Epithelial cell of proximal tubule (primary cell): ENCODE measurements at places on chromosomes 16 and 17.
A peak's percentile ranks its signal among the peaks of the same experiment; 100 is the strongest.

- DNase-seq, result no peak
These were observed 51.1 kb upstream of the LGALS9 start for GRCh38 chr17:27579897-27580321.

- DNase-seq, result no peak
These were observed 416.3 kb upstream of the CDH5 start for GRCh38 chr16:65950211-65950610.

DNA sequence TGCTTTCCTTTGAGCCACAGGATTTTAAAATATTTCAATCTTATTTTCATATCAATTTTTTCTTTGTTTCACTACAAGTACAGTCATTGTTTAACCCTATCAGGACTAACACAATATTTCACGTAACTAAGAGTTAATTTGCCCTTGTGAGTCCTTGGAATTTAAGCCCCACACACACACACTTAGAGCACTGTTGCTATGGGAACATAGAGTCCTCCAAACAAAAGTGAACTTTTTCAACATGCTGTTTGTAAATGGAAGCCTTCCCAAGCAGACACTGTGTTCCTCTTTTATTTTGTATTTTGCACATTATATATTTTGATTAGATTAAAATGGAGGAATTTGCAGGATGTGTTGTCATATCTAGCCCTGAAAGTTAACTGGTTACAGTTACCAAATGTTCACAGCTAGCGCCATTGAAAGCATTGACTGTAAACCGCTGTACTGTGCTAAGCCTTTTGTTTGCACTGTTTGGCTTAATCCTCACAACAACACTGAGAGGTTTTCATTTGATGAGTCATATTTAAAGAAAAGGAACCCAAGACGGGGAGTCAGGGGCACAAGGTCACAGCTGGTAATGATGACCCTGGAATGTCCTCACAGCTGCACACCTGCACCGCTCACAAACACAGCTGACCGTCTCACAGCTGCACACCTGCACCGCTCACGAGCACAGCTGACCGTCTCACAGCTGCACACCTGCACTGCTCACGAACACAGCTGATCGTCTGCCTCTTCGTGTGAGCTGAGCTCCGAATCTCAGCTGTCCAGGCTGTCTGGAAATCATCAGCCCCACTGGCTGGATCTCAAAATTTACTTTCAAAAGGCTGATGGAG lies 6.3 kb downstream of the HSBP1 start:
- peak; percentile 51 for DNase-seq

DNA sequence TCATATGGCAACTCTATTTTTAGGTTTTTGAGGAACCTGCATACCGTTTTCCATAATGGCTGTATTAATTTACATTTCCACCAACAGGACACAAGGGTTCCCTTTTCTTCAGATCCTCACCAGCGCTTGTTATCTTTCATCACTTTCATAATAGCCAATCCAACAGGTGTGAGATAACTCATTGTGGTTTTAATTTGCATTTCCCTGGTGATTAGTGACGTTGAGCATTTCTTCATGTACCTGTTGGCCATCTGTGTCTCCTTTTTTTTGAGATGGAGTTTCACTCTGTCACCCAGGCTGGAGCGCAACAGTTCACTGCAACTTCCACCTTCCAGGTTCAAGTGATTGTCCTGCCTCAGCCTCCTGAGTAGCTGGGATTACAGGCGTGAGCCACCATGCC lies 36.2 kb upstream of the ABCC3 start:
- no peak for DNase-seq

DNA sequence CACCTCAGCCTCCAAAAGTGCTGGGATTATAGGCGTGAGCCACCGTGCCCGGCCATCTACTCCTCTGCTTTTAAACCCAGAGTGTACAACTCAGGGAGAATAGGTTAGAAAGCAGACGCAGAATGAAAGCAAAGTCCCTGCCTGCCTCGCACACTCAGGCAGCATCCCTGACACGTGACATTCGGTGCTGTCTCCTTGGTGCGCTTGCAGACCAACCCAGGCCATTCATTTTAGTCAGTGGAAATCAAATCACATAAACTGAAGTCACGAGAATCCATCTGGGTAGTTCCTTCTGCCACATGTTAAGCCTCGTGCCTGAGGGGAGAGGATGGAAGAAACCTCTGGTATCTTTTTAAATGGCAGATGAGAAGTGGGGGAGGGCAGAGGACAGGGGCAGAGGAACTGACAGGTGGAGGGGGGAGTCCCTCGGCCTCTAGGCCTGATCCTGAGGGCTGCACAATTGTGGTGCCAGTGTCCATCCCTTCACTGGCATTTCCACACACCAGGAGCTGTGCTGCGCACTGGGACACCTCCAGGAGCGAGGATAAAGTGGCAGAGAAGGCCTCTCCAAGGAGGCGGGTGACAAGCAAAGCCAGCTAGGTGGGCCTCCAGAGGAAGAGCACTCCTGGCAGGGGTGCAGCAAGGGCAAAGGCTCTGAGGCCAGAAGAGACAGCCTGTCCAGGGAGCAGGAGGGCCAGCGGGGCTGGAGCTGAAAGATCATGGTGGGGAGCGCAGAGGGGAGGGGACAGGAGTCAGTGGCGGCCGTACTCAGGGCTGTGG lies 196.3 kb downstream of the KATNIP start:
- no peak for DNase-seq

- DNase-seq, result no peak
These were observed 9.4 kb upstream of the PHOSPHO1 start for GRCh38 chr17:49239963-49240362.

DNA sequence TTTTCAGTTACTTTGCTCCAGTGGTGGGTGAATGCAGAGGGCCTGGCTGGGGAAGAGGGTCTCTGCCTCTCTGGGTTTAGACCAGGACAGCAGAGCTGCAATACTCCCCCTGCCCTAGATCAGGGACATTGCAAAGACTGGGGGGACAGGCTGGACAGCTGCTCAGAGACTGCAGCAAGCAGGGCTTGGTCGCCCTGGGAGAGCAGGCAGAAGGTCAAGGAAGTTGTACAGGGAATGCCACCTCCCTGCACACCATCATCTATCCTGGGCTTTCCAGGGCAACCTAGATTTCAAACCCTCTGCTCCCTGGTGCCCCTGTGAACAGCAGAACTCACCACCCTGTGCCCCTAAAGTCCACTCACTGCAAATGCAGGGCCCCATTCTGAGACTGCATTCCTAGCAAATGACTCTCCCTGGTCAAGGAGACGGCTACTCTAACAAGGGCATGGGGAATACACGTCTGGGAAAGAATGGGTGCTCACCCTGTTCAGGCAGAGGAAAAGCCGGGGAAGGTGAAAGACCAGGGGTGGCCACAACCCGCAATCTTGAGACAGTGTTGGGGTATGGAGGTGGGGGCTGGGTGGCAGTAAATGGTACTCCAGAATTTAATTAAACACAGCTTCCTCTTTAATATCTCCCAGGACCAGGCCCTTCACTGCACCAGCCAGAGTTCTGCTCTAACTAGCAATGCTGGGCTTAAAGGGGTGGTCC lies 1.0 kb downstream of the KIFC3 start:
- DNase-seq, result no peak

DNA sequence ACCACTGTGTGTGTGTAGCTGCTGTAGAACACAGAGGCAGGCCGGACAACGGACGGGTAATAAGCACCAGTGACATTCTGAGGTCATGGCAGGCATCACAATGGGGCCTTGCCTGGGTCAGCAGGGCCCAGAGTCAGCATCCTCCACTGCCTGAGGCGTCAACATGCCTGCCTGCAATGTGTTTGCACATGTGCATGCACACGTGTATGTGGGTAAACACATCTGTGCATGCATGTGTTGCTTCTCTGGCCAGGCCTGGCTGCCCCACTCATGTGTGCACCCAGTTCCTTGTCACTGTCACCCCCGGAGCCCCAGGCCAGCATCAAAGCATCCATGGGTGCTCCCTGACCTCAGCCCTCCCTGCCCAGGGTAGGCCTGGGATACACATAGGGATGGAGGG lies 43.3 kb downstream of the LGALS9 start:
- no peak for DNase-seq

GRCh38 chr17:15452746-15453145 lies 14.7 kb downstream of the CDRT4 start:
- DNase-seq, result no peak

GRCh38 chr16:84471316-84471715 lies 33.1 kb downstream of the MEAK7 start:
- DNase-seq, result no peak

GRCh38 chr17:72774236-72774635 lies 318.3 kb downstream of the SLC39A11 start:
- DNase-seq, result no peak

DNA sequence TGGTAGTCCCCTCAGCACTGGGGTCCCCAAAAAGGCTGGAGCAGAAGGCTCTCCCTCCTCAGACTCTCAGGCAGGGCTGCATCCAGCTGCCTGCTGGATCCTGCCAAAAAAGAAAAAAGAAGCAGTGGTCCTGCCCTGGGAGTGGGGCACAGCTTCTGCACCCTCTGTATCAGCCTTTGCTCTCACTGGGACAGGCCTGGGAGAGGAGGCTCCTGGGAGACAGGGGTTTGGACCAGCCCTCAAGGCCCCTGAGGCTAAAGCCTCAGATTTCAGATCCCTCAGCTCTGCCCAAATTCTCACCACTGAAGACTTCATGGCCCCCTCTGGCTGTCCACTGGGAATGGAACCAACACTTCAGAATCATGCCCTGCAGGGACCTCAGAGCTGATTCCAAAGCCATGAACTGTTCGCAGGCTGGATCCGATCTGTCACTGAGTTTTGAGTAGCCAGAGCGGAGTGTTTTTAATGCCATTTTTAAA lies 96.9 kb downstream of the C16orf78 start:
- DNase-seq, result no peak

GRCh38 chr16:4257646-4258556 lies 14.9 kb downstream of the TFAP4 start:
- no peak for DNase-seq

DNA sequence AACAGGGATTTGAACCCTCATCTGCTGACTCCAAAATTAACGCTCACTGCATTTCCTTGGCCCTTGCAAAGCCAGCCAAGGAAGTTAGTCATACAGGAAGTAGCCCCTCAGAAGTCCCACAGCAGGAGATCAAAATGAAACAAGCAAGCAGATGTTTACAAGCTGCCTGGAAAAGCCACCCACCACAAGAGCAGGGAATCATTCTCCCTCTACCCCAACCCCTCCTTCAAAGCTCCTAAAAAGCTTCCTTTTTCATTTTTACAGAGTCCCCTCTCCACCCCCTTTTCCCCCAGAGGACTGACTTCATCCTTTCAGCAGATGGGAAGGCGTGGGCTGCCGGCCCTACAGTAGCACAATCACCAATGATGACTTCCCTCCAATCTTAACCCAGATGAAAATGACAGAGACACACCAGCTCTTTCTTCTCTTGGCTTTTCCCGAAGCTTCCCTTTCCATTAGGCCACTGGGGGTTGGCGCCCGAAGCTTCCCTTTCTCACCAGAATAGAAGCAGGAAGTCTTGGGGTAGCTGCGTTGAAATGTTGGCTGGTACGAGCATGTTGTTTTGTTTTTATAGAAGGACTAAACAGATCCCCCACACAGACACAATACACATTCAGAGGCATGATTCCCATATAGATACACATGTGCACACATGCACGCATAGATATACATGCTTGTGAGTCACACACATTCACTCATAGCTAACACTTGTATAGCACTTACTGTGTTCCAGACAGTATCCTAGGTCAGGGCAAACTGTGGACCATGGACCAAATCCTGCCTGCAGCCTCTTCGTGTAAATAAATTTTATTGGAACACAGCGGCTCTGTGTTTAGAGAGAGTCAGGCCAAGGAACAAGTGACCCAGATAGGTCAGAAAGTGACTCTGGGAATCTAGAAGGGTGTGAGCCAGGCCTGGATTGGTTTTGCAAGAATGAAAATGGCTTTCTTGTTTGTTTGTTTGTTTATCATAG lies 17.4 kb downstream of the ITPRIPL2 start:
- DNase-seq, result no peak

GRCh38 chr17:19021622-19022083 lies 17.1 kb upstream of the FAM83G start:
- DNase-seq, result no peak

DNA sequence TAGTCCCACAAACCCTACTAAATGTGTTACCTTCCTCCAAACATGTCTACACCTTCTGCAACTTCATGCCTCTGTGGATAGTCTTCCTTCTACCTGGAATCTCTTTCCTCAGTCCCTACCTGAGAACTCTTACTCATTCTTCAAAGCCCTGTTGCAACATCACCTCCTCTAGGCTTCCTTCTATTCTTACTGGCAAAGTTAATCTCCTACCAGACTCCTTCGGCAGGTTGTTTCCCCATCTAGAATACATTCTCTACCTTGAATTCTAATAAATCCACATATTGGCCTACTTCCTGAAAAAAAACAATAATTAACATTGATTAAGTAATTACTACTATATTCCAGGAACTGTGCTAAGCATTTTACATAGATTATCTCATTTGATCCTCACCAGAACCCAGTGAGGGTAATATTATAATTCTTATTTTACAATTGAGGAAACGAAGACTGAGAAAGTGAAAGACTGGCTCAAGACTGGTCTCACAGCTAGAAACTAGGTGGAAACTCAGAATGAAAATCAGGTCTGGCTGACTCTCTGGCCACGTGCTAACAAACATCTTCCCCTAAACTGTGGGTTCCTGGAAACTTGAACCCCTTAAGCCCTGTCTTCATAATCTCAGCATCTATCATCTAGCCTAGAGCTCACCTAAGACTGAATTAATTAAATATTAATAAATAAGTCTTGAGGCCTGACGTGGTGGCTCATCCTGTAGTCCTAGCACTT lies 4.6 kb upstream of the STAT3 start:
- no peak for DNase-seq
